Fibroblast of lung (primary cell): ENCODE measurements at places on chromosomes 2 and 18. TPM values are rescaled to one million over a fixed set of nuclear protein-coding genes. Genes with fewer than 3 reads are reported as not detected.

DNA sequence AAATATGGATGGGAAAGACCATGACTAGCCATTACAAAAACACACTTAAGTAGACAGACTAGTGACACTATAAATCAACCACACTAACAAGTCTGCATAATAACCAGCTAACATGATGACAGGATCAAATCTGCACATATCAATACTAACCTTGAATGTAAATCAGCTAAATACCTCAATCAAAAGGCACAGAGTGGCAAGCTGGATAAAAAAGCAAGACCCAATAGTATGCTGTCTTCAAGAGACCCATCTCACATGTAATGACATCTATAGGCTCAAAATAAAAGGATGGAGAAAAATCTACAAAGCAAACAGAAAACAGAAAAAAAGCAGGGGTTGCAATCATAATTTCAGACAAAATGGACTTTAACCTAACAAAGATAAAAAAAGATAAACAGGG is 16.3 kb downstream of the PFN4 start:
- no peak for DNase-seq

DNA sequence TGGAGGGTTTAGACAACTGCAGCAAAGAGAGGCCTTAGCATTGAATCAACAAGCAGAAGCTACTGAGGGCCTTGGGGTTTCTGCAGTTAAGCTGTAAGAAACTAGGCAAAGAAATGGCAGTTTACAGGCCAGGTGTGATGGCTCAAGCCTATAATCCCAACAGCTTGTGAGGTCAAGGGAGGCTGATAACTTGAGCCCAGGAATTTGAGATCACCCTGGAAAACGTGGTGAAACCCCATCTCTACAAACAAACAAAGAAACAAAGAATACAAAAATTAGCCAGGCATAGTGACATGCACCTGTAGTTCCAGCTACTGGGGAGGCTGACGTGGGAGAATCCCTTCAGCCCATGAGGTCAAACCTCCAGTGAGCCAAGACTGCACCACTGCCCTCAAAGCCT is 421.6 kb upstream of the CHST9 start:
- no peak for DNase-seq

DNA sequence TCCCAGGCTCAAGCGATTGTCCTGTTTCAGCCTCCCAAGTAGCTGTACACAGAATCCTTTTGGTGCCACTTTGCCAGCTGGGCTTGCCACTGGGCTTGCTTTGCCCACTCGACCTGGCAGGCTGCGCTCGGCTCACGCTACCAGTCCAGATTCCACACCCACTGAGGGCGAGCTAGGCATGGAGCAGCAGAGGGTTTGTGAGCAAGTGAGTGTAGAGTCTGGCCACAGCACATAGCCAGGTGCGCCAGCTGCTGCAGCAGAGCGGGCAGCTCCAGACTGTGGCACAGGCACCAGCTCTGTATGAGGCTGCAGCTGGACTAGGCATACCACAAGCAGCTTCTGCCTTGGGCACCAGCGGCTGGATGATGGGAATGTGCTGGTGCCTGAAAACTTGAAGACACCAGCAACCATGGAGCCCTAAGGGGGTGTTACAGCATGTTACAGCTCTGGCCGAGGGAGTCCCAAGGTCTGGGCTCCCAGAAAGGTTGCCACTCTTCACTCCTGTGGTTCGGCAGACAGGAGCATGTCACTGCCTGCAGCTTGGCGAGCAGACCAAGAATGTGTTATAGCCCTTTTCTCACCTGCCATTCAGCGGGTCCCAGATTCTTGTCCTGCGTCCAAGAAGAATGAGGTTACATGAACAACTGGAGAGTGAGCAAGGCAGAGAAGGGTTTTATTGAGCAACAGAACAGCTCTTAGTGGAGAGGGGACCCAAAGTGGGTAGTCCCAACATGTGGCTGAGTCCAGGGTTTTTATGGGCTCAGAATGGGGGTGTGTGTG is 12.9 kb downstream of the SMARCAL1 start:
- no peak for DNase-seq

DNA sequence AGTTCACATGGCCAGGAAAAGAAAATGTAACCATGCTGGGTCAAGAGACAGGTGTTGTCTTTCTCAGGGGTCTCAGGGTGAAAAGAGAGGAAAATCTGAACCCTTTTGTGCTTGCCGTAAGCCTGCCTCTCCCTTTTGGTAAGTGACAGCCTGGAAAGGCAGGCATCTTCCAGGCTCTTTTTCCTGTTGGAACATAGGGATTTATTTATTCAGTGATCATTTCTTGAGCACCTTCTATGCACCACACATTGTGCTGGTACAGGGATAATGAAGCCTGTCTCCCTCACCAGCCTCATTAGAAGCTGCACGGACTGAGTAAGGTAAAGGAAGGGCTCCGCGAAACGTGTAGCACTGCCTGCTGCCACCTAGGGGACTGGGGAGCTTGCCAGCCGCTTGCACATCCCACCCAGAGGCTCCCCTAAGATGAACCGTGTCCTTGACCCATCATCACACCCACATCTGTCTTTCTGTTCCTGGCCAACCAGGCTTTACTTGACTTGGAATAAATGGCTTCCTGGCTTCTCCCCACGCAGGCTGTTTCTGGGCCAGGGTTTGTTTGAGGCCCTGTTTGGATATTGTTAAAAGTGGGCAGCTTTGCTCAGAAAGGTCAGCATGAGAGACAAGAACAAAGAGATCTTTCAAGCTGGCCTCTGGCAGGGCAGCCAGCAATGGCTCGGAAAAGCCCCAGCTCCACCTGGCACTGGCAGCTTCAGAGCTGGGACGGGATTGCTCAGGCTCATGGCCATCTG is 73.3 kb upstream of the MCFD2 start:
- peak; percentile 13 for DNase-seq

DNA sequence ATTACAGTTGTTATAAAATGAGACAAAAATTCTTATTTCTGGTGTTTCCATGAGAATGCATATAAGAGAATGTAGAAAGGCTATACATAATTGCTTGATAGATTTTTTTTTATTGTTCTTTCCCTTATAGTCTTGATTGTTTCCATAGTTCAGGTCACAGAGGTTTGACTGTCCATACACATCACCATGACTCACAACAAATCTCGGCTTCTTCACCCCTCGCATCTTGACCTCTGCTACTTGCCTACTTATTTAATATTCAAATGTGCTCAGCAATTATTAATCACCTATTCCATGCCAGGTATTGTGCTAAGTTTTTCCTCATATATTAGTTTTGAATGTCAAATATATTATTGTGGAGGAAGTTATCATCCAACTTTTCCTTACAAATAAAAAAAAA is 789.6 kb downstream of the RNF144A start:
- DNase-seq = no peak

DNA sequence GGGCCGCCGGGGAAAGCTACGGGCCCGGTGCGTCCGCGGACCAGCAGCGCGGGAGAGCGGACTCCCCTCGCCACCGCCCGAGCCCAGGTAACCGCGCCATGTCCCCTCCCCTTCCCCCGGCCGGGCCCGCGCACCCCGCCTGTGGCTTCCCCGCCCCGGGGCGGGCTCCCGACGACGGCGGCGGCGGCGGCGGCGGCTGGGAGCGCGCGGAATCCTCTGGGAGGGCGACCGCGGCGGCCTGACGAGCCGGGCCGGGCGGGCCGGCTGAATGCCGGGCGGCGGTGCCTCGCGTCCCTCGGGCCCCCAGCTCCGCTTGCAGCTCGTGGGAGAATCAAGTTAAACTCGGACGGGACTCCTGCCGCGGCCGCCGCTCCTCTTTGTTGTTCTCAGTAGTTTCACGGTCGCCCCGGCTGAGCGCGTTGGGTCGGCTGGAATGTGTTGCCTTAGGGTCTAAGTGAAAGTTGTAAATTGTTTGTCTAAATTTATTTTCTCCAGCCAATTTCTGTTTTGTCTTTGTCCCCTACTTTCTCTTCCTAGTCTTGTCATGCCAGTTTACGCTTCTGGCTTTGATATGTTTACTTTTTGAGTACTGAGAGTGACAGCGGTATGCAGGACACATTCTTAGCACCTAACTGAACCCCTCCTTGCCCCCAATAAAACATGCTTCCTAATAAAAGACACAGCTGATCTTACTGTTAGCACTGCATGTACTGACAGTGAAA is 685 bp downstream of the SMAD4 start:
- DNase-seq = peak; percentile 58

DNA sequence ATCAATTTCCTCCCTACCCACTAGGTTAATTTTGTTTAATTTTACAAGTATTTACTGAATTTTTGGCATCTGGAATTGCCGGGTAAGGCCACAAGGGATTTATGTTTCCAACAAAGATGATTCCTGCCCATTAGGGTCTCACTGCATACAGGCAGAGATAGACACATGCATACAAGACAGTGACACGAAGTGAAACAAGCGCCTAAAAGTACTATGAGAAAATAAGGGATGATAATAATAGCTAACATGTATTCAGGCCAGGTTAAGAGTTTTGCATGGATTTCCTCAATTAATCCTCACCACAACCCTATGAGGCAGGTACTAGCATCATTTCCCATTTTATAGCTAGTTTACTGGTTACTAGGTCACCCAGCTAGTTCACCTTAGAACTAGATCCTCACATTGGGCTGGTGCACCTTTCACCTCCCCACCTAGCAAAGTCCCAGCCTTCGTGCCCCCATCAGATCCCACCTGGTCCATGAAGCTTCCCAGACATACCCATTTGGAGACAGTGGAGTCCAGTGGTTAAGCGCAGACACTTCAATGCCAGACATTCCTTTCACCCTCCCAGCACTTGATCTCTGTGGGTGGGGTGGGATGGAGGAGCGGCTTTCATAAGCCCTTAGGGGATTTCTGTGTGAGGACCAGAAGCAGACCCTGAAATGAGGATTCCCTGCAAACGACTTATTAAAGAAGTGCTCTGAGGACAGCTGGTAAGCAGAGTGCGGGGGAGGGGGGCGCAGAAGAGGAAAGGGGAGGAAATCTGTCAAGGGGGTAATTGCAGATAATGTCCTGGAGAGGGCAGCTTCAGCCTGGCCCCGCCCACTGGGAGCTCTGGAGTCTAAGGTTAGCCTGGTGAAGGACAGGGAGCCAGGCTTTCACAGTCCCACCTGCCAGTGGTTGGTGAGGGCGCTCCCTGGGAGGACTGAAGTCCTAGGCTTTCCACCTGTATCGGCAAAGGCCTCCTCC is 5.8 kb upstream of the DGUOK start:
- peak; percentile 25 for DNase-seq

DNA sequence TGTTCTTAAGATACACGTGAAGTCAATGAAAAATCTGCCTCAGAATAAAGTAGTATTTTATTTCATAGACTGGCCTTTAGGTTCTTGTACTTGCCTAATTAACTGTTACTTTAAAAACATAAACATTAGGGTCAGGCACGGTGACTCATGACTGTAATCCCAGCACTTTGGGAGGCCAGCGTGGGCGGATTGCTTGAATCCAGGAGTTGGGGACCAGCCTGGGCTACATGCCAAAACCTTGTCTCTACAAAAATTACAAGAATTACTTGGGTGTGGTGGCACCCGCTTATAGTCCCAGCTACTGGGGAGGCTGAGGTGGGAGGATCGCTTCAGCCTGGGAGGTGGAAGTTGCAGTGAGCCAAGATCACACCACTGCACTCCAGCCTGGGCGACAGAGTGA is 16.0 kb upstream of the SNORC start:
- DNase-seq = peak; percentile 89

DNA sequence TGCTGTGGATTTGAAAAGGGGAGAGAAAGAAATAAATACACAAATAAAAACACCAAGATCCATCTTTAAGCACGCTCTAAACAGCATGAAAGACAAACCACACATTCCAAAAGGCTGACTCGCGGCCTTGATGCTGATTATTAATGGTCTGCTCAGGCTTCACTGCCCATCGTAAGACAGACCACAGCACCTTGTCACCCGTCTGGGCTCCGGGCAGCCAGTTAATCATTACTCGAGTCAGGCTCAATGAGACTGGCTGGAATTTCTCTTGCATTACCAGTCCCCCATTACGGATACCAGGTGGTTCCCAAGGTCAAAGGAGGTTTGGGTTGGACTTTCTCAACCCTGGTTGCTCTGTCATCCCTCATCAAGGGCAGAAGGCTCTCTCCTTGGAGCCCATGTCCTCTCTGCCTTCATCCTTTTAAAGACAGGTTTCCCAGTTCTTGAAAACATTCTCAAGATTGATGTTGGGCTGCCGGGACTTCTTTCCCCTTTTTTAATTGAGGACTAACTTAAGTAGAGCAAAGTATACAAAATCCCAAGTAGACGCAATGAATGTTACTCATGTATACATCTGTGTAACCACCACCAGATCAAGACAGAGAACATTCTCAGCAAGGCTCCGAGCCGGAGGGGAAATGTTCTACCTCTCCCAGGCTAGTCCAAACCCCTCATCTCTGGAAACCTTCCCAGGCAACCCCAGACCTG is 8.1 kb downstream of the SMAD7 start:
- peak; percentile 99 for DNase-seq

DNA sequence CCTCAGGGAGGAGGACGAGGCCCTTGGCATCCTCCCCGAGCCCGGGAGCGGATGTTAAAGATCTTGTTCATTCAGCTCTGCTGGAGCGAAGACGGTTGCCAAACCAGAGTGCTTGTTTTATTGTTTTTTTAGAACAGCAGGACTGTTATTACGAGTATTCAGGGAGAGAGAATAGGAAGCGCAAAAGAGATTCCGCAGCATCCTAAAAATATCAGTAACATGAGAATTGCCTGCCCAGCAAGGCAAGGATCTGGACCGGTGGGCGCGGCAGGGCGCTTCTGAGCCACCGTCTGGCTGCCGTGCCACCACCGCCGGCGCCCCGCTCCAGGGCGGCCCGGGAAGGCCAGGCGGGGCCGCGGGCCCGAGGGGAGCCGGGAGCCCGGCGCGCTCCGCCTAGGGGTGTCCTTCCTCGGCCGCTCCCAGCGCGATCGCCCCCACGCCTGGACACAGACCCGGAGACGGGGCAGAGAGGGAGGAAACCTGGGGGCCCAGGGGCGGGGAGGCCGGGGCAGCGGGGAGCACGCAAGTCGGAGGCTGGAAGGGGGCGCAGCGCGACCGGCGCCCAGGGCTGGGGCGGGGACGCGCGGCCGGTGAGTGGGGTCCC is 843 bp downstream of the CYS1 start:
- DNase-seq = peak; percentile 76

DNA sequence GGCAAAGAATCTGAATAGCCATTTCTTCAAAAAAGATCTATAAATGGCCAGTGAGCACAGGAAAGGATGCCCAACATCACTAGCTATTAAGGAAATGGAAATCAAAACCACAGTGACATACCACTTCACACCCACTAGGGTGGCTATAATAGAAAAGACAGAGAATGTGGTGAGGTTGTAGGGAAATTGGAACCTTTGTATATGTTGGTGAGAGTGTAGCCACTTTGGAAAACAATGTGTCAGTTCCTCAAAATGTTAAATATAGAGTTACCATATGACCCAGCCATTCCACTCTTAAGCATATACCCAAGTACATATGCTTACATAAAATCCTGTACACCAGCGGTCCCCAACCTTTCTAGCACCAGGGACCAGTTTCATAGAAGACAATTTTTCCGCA is 152.8 kb downstream of the SMAD2 start:
- no peak for DNase-seq

GRCh38 chr2:120013597-120014223 is 833 bp downstream of the EPB41L5 start:
- DNase-seq = no peak

GRCh38 chr2:228430986-228431385 is 249.5 kb upstream of the SPHKAP start:
- DNase-seq = no peak

- peak; percentile 73 for DNase-seq
These were observed 170.2 kb downstream of the PRKCE start for GRCh38 chr2:45821558-45822271.

NCK2 gene
- 20.3 and 51.3 TPM in 2 replicates for polyA plus RNA-seq

GRHL1 gene
- polyA plus RNA-seq = 0.65 and 0.69 TPM in 2 replicates

SERPINB11 gene
- polyA plus RNA-seq = not detected in 2 replicates

CFC1 gene
- polyA plus RNA-seq = not detected in 2 replicates
